ENCODE measurements at places on chromosomes 4 and X.

GRCh38 chrX:27354021-27354420 lies 109.1 kb downstream of the PPP4R3C start:
- DNase-seq: no peak

- DNase-seq: no peak
Measured at GRCh38 chr4:103012551-103012950, 7.0 kb downstream of the SLC9B1 start.

DNA sequence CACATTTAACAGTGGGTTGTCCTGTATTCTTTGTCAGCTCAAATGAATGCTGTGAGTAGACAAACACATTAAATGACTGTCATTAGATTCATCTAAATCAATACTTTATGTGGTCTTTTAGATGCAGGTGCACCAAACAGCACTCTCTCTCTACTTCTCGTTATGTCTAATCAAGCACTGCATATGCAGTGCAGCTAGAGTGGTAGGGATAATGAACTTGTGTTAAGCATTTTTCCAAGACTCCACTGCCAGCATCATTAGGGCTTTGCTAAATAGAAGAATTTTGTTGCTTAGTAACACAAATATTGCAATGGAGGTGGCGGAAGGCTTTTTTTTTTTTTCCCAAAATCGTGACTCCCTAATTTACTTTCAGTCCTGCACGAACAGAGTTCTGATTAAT lies 447.0 kb upstream of the GALNT7 start:
- peak; percentile 88 for DNase-seq

DNA sequence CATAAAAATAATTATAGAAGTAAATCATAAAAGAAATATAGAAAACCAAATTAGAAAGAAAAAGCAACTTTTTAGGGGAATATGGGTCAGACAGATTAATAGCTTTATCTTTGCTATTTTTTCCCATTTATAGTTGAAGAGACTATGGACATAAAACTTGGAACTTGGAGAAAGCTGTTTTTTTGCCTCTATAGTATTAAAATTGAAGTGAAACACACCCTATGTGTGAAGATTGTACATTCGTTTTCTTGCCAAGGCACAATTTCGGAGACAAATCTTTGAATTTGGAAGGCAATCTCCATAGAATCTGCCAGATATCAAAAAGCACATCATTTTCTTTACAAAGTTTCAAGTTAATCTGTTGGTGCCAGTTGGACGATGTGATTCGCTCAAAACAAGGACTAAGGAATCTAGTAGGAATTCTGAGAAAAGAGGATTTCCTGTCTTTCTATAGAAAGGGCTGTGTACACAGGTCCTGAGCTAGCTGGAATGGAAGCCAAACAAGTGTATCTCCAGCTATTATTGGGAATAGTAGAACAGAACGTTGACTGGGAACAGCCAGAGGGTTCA lies 156.3 kb downstream of the SLC7A11 start:
- DNase-seq: no peak

- no peak for DNase-seq
Measured at GRCh38 chrX:149948016-149948415, 9.7 kb upstream of the EOLA2 start.

GRCh38 chrX:132031867-132032266 lies 8.8 kb downstream of the STK26 start:
- no peak for DNase-seq

- DNase-seq: no peak
Measured at GRCh38 chrX:112094729-112095128, 12.2 kb upstream of the TRPC5 start.

DNA sequence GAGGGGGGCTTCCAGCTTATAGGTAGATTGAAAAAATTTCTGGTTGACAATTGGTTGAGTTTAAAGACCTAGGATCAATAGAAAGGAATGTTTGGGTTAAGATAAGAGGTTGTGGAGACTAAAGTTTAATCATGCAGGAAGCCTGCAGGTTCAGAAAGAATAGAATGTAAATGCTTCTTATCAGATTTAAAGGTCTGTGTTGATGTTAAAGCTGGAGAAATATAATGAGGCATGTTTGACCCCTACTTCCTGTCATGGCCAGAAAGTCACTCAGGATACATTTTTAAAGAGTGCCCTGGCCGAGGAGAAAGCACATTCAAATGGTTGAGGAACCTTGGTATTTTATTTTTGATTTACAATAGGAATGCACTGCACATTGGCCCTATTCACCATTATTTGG lies 3.9 kb upstream of the RRAGB start:
- no peak for DNase-seq

GRCh38 chr4:87211249-87211952 lies 9.0 kb downstream of the KLHL8 start:
- no peak for DNase-seq

GRCh38 chr4:183154701-183155391 lies 55.8 kb downstream of the WWC2 start:
- DNase-seq: no peak

DNA sequence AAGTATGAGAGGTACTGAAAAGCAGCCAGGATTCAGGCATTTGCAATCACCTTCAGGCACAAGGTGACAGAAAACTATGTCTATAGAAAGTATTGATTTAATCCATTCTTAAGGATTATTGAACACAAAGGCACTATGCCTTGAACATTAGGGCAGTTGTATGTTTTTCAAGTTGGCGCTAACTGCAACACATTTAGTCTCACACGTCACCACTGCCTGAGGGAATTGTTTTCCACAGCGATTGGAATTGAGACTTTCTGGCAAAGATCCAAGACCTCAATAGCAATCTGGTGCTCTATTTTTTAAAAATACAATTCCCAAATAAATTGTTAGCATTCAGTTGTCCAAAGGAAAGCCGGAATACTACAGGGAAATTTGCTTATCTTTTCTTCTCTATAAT lies 52.7 kb upstream of the FTHL17 start:
- peak; percentile 18 for DNase-seq

DNA sequence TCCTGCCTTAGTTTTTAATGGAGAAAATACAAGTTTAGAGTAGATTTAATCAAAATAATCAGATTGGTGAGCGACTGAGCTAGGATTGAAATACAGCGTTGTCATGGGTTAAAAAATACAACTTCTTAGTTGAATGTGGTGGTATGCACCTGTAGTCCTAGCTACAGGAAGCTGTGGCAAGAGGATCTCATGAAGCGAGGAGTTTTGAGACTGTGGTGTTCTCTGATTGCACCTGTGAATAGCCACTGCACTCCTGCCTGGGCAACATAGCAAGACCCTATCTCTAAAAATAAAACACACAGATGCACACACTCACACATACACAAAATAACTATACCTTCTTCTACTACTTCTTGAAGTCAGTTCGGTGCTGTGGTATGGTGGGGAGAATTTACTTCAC lies 19.8 kb upstream of the GBA3 start:
- DNase-seq: no peak

GRCh38 chrX:108090491-108091263 lies 665 bp downstream of the PSMD10 start:
- no peak for DNase-seq

- DNase-seq: no peak
Measured at GRCh38 chr4:77960367-77960766, 96.8 kb upstream of the FRAS1 start.

DNA sequence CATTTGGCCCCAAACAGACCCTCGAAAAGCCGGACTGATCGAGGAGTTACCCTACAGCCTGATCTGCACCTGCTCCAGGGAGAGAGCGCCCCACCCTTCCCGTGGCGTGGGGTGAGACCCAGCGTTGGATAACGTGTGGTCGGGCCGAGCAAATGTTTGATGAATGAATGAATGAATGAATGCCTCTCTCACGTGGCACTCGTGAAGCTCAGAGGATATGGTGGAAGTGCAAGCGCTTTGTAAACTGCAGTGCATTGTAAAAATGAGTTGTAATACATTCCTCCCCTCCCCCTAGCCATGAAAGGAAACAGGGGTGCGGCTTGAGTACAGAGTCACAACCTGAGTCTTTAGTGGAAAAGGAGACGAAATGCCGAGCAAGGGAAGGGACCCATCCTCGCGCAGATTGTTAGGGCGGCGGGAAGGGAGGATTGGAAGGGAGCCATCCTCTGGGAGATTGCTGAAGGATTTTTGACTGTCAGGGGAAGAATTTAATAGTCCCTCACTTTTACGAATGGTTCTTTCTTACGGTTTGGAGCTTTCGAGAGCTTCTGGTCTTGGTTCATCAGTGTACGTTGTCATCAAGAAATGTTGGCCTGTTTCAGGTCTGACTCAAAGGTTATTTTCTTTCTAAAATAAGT lies 772 bp upstream of the FBXW7 start:
- no peak for DNase-seq

DNA sequence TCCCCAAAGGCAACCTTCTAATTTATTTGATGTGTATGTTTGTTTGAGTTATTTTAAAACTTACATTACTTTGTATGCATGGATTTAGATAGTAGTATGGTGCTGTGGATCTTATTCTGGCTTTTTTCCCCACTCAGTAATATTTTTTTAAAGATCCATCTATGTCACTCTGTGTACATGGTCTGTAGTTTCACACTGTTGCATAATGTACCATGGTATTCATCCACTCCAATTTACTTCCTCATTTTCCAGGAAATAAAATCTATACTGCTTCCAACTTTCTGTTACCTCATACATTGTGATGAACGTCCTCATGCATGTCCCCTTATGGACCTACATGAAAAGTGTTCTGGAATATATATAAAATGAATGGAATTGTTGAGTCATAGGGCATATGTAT lies 17.6 kb downstream of the ARMCX2 start:
- no peak for DNase-seq

DNA sequence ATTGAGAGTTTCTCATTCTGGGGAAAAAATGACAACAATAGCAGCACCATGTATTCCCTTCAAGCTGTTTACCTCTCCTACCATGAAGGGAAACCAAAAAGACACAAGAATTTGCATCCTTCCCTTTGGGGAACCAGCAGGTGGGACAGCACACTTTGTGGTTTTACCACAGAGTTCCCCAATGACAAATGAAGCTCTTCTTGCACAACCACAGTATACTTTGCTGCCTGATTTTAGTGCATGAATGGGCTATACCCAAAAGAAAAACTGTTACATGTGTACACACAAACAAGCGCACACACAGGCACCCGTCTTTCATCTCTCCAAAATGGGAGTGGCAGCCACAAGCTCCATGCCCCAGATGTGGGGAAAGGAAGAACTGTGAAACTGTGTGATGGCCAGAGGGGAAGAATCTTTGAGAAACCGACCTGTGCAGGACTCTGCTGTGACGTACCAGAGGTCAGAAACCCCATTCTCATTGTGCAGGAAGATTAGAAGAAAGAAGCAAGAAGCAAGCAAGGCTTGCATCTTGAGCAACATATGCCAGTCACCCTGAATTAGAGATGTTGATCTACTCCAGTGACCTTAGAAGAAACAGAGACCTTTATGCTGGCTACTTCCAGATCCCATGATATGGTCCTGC lies 2.7 kb upstream of the MAML3 start:
- DNase-seq: no peak

DNA sequence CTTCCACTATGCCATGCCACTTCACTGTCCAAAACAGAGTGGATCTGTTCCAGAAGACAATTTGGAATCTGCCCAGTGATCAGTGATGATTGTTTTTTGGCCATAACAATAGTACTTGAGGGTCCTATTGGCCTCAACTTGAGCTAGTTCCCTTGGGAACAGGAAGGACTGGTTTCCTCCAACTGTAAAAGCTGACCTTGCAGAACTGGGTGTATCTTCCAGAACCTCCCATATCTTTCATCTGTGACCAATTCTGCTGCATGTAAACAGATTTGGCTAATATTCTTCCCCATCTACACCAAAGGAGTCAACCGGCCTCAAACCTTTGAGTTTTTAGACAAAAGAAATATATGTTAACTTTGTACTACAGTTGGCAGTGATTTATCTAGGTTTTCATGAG lies 165.1 kb upstream of the TRPC5 start:
- DNase-seq: no peak

- DNase-seq: no peak
Measured at GRCh38 chr4:74618659-74619058, 173.7 kb downstream of the AREG start.

- DNase-seq: no peak
Measured at GRCh38 chr4:118277243-118277642, 75.6 kb downstream of the PRSS12 start.

DNA sequence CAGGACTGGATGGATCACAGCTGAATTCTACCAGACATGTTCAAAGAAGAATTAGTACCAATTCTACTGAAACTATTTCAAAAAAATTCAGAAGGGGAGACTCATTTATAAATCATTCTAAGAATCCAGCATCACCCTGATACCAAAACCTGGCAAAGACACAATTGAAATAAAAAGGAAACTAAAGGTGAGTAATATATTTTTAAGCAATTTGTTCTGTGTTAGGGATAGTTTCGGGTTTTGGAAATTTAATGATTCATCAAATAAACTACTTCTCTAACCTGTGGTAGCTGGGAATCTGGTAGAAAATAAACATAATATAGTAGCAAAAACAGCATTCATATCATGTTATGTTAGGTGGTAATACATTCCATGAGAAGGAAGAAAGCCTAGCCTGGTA lies 662.2 kb upstream of the BOD1L1 start:
- no peak for DNase-seq

GRCh38 chrX:57918750-57919436 lies 8.6 kb upstream of the ZXDA start:
- DNase-seq: no peak

- peak; percentile 2 for DNase-seq
Measured at GRCh38 chr4:169492436-169493163, 119.8 kb downstream of the NEK1 start.

GRCh38 chr4:111362941-111363361 lies 740.1 kb upstream of the PITX2 start:
- DNase-seq: no peak

GRCh38 chr4:19596342-19596741 lies 655.4 kb upstream of the SLIT2 start:
- no peak for DNase-seq

- no peak for DNase-seq
Measured at GRCh38 chr4:143617994-143618679, 82.3 kb downstream of the FREM3 start.
